ENCODE measurements at places on chromosomes 5 and 9.

GRCh38 chr9:108720191-108720642 lies 135.6 kb downstream of the ACTL7B start:
- DNase-seq: no peak

DNA sequence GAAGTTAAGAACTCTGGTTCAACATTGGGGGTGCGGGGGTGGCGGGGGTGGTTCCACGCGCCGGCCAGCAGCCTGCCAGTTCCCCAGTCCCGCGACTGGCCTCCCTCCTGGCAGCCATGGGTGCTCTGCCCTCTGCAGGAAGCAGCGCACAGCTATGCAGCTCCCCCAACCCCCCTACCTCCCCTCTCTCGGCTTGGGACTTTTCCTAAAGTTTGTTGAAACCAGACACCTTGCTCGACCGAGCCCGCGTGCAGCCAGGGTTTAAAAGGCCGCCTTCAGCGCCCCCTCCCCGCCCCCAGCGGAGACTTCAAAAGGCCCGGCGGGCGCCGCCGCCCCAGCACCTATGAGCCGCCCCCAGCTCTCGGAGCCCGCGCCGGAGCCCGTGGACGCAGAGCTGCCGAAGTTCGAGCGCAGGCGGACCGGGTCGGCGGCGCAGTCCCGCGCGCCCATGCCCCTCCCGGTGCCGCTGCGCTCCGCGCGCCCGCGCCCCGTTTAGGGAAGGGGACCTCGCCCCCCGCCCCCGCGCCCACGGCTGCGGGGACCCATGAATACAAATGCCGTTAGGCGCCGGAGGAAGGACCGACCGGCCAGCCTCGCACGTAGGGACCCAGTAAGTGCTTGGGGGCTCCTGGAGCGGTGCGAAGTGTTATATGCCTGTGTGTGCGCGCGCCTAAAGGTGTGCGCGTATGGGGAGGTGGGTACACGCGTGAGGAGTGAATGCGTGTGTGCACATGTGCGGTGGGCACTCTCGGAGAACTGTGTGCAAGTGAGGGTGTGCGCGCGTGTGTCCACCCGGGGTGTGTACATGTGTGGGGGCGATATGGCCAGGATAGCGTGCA lies 1.4 kb upstream of the COL27A1 start:
- DNase-seq: peak; percentile 53

- no peak for DNase-seq
Observed at GRCh38 chr5:11467588-11467987, 436.7 kb downstream of the CTNND2 start.

- DNase-seq: no peak
Observed at GRCh38 chr5:110510146-110510545, 216.3 kb downstream of the TMEM232 start.

DNA sequence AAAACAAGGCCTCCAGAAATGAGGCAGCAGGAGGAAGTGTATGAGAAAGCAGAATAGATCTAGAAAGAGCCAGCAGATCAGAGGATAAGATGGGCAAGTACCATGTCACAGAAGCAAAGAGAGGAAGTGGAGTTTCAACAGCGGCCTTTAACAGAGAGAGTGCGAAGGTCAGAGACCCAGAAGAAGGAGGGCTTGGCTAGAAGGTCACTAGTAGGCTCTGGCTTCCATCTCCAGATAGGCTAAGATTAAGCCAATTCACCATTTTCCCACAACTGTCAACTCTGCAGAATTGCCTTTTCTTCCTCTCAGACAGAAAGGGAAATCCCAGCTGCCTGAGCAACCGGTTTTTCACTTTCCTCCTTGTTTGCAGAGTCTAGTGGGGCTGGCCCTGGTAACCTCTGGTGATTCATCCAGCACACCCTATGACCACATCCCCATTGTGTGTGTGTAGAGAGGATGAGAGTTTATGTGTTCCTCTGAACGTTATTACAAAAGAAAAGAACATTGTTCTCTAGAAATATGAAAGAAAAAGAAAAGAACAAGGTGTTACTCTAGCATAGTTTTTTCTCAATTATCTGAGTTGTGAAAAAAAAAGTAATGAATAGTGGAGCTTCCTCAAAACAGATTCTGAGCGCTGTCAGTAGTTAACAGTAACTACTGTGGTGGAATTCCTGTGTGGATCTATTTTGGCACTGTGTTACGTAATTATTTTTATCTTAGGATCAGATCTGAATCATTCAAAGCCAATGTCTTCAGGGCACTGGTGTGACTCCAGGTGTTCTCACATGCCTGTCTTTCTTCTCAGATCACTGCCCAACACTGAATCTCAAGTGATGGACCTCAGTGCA lies 220.4 kb downstream of the ARRDC3 start:
- DNase-seq: peak; percentile 79

DNA sequence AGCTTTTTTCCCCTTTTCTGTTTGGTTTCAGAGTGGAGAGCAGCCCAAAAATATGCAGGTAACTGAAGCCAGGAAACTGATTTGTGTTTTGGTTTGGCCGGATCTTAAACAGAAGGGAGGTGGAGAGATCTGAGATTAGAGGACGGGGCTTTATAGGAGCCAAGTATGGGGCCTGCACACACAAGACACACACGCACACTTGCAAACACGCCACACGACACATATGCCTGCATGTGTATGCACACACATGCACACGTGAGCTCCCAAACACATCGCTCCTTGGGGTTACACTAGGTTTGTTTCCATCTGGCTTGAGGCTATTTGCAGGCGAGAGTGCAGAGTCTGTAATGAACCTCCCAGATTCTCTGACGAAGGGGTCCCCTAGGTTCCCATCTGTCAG lies 18.3 kb downstream of the BTNL9 start:
- DNase-seq: no peak

GRCh38 chr9:129930743-129931142 lies 95.5 kb downstream of the USP20 start:
- DNase-seq: no peak

DNA sequence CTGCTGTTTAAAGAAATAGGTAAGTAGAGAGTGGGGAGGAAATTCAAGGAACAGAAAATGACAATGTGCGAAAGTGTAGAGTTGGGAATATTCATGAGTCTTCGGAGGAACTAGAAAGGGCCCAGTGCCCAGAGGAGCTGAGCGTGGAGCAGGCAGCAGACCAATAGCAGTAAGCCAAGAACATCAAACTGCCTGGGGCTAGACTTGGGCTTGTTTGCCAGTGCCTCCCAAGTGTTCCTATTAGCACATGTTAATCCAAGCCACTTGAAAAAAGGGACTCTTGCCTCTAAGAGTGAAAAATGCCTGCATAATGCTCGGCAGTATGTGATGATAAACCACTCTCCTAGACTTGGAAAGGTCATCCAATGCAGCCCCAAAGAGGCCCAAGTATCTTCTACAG lies 1.2 kb upstream of the TAL2 start:
- DNase-seq: no peak

- DNase-seq: peak; percentile 90
Observed at GRCh38 chr9:81737871-81738507, 48.6 kb upstream of the TLE1 start.

GRCh38 chr9:17204611-17205152 lies 69.8 kb downstream of the CNTLN start:
- no peak for DNase-seq

DNA sequence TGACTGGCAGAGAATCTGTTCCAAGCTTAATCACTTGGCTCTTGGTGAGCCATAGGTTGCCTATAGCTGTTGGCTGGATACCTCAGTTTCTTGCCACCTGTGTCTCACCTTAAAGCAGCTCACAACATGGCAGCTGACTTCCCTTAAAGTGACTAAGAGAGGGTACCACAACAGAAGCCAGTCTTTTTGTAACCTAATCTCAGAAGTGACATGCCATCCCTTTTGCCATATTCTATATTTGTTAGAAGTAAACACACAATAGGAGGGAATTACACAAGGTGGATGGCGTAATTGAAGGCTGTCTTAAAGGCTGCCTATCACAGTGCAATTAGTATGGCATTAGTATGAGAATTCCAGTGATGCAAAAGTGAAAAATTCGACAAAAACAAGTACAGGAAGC lies 28.1 kb downstream of the NIPBL start:
- no peak for DNase-seq

- DNase-seq: no peak
Observed at GRCh38 chr5:93452255-93452654, 128.8 kb downstream of the NR2F1-AS1 start.

DNA sequence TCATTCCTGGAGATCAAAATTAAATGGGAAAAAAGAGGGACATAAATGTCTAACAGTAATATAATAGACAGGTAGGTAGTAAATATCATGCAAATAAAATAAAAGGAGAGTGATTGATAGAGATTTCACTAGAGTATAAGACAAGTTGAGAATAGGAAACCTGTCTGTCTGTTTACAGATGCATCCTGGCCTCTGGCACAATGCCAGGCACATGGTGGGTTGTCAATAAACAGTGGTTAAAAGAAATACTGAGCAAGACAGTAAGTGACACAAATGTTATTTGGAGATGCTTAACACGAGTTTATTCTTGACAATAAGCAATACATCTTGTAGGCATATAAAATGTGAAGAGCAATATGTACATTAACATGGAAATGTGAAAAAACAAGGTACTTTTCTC lies 33.3 kb downstream of the RICTOR start:
- no peak for DNase-seq

DNA sequence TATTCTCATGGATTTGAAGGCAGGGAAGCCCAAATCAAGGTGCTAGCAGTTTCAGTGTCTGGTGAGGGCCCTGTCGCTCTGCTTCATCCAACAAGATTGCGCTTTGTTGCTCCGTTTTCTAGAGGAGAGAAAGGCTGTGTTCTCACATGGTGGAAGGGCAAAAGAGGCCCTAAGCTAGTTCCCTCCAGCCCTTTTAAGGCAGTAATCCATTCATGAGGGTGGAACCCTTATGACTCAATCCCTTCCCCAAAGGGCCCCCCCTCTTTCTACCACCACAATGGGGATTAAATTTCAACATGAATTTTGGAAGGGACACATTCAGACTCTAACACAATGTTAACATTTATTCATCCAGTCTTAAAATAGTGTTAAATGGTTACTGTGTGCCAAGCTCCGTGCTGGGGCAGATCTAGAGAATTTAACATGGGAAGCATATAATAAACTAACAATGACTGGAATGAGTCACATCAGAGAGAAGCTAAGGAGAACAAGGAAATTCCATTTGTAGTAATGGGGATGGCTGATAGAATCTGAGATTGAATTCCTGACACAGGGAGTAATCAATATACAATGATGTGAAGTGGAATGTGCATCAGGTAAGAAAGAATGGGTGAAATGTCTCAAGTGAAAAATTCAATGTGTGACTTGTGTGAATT lies 382.8 kb upstream of the ZNF608 start:
- no peak for DNase-seq
